ENCODE measurements at places on chromosomes 5 and 9.
A peak's percentile ranks its signal among the peaks of the same experiment; 100 is the strongest.

GRCh38 chr9:135156525-135157510 lies 69.3 kb downstream of the OLFM1 start:
- DNase-seq: peak; percentile 65

GRCh38 chr9:81602887-81603680 lies 86.3 kb downstream of the TLE1 start:
- no peak for DNase-seq

GRCh38 chr9:18371621-18372020 lies 102.3 kb upstream of the ADAMTSL1 start:
- DNase-seq: no peak

DNA sequence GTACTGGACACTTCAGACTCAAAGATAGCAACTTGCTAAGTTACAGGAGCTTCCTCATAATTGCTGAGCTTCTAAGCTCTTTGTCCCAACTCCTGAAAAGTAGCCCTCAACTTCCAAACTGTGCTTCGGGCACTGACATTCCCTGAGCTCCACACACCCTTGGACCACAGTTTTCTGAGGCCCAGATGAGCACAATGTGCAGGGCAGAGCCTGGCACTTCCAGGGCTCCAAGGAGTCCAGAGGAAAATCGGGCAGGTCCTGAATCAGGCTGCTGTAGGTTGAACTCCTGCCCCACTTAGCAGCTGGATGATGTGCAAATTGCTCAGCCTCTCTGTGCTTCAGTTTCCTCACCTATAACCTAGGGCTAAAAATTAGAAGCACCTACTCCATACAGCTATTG lies 54.6 kb upstream of the KCNIP1 start:
- no peak for DNase-seq

DNA sequence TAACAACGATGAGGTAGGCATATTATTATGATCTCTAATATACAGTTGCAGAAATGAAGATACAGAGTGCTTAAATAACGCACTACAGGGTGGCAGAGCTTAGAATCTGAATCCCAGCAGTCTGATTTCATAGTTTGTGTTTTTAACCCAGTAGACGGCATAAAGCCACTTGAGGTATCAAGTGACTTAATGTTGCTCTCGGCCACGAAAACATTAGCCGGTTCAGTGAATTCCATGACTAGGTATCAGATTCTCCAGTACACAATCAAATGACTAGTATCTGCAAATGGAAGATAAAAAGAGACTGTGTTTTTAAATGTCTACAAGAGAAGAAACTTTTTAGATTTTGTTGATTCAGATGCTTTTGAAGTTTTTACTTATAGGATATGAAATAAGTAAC lies 24.8 kb downstream of the SMC2 start:
- no peak for DNase-seq

DNA sequence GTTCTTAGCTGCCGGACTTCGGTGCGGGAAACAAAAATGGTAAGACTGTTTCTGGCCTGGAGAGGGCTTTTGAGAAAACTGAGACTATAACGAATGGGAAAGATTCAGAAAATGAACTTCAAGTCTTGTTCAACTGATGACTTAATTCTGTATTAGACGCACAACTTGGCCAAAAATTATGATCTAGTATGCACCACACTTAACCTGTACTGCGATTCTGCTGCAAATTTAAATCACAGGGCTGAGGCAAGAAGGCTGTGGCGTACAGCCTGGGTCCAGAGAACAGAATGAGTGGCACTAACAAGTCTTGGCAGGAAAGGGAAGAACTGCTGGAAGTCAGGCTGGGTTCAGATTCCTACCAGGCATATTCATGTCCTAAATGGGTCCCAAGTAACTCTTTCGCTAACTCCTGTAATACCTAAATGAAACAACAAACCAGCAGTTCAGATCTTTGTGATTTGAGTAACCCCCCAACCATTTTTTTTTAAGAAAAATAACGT lies 781 bp upstream of the COL23A1 start:
- DNase-seq: no peak

DNA sequence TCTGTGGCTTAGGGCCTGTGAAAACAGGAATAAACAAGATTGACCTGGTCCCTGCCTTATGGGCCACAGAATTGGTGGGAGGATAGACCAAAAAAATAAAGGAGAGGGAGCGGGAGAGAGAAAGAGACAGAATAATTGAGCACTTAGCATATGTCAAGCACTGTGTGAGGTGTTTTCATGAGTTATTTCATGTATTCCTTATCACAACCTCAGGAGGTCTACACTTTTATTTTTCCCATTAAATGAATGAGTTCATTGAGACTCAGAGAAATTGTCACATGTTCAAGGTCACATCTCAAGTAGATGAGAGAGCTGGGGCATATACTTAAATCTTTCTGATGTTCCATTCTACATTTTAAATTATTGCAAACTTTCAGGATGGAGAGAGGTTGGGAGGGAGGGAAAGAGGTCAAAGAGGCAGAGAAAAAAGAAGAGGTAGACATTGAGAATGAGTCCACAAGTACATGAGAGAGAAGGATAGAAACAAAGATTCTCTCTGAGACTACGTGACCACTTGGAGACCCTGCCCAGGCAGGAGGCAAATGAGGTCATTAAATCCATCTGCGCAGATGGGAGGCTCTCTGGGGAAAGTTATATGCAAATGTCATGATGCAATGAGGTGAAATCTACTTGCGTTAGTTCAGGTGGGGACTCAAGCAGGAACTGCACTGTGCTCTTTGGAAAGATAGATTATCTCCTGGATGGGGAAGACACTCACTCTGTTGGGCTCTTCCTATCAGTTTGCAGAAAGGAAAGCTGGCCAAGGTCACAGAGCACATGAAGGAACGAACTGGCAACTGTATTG lies 241.5 kb downstream of the PAPPA start:
- DNase-seq: no peak

DNA sequence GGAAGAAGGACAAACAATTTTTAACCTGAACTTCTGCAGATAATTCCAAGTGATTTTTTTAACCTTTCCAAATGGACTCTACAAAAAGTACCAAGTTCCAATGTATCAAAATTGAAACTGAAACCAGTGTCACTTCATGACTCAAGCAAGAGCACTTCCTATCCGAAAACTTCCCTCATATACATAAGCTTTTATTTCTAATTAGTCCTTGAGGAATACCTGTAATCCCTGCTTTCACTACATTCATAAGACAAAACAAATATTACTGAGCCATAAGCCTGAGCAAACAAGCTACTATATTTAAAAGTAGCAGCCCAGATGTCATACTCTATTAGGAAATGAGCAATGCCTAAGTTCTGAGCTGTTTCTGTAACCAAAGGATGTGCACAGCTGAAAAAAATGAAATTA lies 224.4 kb downstream of the EBF1 start:
- no peak for DNase-seq

DNA sequence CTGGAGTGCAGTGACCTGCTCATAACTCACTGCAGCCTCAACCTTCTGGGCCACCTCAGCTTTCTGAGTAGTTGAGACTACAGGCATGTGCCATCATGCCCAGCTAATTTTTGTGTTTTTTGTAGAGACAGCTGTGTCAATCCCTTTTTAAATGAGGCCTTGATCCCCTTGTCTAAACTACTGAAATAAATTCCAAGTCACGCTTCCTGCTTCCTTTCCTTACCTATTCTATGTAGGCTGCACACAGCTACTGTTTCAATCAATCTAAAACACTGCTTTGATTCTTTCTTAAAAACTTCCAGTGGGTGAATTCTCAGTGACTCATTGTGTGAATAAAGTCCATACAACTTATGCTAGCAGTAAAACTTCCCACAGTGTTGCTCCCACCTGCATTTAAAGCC lies 2.9 kb upstream of the C7 start:
- no peak for DNase-seq

- DNase-seq: no peak
Measured at GRCh38 chr5:17796757-17797396, 162.6 kb downstream of the TAF11L14 start.

- DNase-seq: no peak
Measured at GRCh38 chr5:39274398-39275085, 55.2 kb upstream of the FYB1 start.

GRCh38 chr9:134294153-134295071 lies 31.8 kb upstream of the RXRA start:
- DNase-seq: no peak

DNA sequence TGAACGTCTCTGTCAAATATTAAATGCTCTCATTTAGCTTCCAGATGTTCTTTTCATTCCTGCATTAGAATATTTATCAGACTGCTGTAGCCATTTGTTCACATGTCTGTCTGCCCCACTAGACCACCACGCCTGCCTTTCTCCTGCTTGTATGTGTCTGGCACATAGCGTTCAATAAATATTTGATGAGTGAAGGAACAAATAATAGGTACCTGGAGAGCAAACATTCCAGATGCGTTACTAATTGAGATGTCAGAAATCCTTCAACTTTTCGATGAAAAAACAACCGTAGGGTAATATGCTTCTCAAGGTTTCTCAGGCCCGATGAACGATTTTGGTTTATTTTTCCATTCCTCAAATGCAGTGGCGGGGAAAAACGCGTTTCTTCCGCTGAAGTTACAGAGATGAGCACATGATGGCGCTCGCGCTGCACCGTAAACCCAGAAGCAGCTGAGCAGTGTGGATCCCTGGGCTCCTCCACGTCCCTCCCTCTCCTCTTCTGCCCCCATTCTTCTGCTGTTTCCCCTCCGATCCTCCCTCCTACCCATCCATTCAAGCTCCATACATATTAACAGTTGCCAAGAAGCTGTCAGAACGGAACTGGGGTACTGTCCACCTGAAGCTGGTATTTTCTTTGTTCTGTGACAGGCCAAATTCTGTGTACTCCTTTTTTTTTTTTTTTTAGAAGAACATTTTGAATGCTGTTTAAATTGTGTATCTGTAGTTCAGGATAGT lies 245.4 kb downstream of the MPDZ start:
- peak; percentile 45 for DNase-seq

- DNase-seq: no peak
Measured at GRCh38 chr5:109318455-109319108, 91.2 kb downstream of the PJA2 start.

DNA sequence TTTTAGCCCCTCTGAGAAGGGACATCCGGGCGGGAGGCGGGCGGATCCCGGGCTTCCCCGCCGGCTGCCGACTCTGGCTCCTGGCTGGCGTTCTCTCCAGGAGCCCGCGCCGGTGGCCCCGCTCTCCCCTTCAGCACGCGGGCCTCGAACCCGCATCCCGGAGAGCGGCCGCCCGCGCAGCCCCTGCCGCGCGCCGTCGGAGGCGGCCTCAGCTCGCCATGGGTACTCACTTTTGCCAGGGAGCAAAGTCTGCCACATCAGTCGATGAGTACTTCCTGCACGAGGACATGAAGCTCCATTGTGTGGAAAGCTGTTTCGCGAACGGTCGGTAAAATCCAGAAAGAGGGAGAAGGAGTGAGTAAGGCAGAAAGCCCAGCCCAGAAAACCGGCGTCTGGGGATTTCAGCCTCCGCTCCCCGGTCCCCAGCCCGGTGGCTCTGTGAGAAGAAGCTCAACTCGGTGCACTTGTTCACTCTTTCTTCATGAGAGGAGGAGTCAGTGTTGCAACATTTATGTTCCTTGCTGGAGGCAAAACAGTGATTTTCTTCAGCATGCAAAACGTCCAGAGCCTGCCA lies at the start of gene PRLR:
Gene PRLR (minus strand): TSS at position 450 of the 574 bp plus-strand sequence. CDS start 140,867 bp downstream, outside the sequence.
- peak; percentile 55 for DNase-seq

- DNase-seq: no peak
Measured at GRCh38 chr9:78714576-78714975, 417.7 kb downstream of the PSAT1 start.

GRCh38 chr5:179192185-179192890 lies 132.2 kb downstream of the ZNF354C start:
- DNase-seq: no peak

GRCh38 chr5:1299961-1300360 lies 5.1 kb upstream of the TERT start:
- no peak for DNase-seq

DNA sequence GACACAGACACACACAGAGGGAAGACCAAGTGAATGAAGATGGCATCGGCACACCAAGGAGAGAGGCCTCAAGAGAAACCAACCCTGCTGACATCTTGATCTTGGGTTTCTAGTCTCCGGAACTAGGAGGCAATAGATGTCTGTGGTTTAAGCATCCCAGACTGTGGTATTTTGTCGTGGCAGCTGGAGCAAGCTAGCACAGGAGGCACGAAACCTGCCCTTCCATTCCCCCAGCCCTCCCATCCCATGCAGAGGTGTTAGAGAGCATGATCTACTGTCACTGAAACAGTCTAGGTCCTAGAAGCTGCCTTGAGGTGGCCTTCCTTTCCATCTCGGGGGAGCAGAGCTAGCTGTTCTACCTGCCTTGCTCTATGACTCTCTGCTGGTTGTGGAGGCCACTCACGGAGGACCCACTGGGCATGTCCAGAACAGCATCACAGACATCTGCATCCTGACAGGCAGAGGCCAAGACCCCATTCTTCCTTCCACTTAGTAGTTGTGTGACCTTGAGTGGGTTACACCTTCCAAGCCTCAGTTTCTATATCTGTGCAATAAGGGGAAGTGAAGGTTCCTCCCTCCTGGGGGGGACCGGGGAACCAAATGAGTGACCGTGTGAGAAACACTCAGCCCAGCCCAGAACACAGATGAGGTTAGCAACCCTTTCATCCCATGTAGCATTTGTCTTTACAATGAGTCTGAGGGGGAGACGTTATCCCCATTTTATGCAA lies 134.3 kb upstream of the BOD1 start:
- no peak for DNase-seq

- no peak for DNase-seq
Measured at GRCh38 chr5:80260461-80260860, 4.6 kb upstream of the SERINC5 start.

GRCh38 chr5:159864885-159865691 lies 51.2 kb upstream of the ADRA1B start:
- DNase-seq: no peak

- no peak for DNase-seq
Measured at GRCh38 chr5:171714261-171714660, 71.4 kb upstream of the SMIM23 start.

DNA sequence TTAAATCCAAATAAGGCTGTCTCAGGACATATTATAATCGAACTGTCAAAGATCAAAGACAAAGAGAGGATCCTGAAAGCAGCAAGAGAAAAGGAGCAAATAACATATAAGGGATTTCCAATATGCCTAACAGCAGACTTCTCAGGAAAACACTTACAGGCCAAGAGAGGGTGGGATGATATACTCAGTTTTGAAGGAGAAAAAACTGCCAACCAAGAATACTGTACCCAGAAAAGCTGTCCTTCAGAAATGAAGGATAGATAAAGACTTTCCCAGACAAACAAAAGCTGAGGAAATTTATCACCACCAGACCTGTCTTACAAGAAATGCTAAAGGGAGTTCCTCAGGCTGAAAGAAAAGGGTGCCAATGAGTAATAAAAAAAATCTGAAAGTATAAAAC lies 16.0 kb downstream of the EGFLAM start:
- no peak for DNase-seq
